ENCODE measurements at places on chromosomes 13 and 19.

- DNase-seq, result no peak
Measured at GRCh38 chr13:98749501-98749900, 3.0 kb downstream of the SLC15A1 start.

DNA sequence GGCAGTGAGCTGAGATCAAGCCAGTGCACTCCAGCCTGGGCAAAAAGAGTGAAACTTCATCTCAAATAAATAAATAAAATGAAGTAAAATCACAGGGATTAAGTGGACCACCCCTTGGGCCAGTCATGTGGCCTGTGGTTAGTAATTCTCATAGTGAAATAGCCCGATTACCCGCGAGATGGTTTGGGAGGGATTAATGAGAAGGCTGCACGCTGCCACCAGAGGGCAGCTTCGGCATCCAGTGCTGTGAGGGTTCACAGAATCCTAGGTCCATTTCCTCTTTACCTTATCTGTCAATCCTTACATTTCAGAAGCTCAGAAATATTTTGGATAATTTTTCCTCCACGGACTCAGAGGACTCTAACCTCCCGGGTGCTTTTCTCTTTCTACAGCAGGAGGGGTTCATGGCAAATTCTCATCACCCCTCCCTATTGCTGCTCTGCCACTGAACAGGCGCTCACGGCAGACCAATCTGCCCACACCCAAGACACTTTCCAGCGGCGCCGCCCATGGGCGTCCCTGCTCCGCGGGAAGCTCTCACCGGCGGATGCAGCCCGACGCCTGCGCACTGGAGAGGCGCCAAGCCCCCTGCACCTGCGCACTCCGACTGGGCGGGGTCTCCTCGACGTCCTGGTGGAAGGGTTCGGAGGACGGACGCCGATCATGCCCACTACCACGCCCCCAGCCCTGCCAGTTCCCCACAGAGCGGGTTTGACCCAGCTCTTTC lies 11.0 kb downstream of the ZNF835 start:
- DNase-seq, result no peak

DNA sequence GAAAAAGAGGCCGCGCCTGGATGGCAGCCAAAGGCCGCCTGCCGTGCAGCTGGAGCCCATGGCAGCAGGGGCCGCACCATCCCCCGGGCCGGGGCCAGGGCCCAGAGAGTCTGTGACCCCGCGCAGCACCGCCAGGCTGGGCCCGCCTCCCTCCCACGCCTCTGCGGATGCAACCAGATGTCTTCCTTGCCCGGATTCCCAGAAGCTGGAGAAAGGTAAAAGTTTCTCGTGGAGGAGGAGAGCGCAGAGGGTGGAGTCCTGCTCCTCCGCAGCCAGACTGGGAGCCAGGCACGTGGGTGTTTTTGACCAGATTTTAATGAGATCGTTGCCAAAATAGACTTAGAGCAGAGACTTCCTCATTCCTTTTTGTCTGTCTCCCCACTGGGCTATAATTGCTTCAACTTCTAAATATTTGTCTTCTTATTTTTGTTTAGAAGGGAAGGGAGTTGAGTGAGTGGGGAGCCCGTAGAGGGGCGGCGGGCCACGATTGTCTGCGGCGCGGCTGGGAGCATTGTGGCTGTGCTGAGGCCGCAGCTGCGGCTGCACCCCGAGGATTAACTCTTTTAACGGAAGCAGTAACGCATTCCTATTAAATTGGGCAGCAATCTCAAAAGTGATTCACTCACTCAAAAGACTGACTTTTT lies 22.8 kb upstream of the NDUFS7 start:
- DNase-seq, result no peak

DNA sequence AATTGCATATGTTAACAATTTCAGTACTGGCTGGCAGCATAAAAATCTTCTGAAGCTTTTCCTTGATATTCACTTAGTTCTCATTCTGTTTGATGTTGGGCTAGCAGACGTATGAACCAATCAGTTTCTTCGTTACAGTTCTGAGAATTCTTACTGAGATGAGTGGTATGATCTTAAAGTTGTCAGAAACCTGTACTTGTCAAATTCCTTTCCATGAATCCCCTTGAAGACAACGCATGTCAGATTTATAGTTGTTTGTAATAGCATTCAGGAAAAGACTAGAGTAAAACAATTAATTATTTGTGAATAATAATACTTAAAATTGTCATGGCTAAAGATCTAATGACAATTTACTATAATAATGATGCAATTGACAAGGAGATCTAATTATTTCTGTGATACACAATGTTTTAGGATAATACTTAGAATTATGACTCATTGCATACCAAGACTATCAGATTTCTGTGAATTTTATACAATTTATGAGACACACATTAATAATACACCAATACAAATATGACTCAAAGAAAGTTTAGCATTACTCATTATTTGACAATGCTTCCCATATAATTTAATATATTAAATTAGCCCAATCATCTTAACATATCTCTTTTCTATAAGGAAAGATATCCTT lies 447.2 kb downstream of the RFC3 start:
- DNase-seq, result no peak

DNA sequence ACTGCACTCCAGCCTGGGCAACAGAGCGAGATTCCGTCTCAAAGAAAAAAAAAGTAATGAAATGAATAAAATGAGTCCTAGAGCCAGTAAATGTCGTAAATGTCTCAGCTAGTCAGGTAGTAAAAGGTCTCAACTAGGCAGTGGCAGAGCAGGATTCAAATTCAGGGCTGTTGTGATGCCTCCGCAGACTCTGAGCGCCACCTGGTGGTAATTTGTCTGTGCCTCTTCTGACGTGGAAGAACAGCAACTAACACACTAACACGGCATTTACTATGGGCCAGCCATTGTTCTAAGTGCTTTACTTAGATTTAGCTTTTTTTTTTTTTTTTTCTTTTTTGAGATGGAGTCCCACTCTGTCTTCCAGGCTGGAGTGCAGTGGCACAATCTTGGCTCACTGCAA lies 30.2 kb downstream of the CYP2F1 start:
- peak; percentile 80 for DNase-seq
